NCI-H345 (cell line): ENCODE measurements at places on chromosomes 3 and 15.

- DNase-seq: no peak
Observed at GRCh38 chr15:64000183-64000951, 45.9 kb downstream of the DAPK2 start.

GRCh38 chr15:68210409-68210756, 5.3 kb upstream of the CALML4 start:
- no peak for DNase-seq

- DNase-seq: no peak
Observed at GRCh38 chr15:67063689-67064606, 1.5 kb upstream of the SMAD3 start.

- no peak for DNase-seq
Observed at GRCh38 chr15:51647128-51647562, 24.6 kb upstream of the DMXL2 start.

DNA sequence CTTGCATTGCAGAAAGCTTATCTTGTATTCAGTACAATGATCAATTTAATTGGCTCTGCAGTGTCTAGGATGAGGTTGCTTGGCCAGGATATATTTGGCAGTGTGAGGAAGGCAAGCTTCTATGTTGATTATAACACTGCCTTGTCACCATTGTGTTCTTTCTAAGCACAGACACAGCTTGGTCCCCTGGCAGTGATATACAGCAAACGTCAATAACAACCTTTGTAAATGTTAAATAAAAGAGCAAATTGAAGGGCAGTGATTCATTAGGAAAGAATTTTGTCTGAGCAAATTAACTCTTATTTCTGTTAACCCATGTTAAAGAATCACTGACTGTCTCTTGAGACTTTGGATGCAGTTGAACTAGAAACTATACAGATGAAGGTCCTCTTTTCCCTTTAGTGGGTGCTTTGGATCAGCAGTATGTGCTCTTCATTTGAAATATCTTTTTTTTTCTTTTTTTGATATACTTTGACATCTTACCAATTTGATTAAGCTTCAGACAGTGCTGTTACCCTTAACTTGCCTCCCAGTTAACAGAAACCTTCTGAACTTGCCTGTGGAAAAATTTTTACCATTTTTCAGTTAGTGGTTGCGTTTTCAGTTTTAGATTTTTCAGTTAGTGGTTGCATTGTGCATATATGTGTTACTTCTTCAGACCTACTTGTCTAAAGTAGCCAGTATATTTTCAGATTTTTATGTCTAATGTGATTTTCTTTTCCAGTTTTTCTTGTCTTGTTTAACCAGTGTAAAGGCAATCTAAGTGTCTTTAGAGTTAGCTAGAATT, 199.8 kb downstream of the TCF12 start:
- DNase-seq: no peak
